ENCODE measurements at places on chromosomes 5 and 9. TPM values are rescaled to one million over a fixed set of nuclear protein-coding genes. Genes with fewer than 3 reads are reported as not detected.

DNA sequence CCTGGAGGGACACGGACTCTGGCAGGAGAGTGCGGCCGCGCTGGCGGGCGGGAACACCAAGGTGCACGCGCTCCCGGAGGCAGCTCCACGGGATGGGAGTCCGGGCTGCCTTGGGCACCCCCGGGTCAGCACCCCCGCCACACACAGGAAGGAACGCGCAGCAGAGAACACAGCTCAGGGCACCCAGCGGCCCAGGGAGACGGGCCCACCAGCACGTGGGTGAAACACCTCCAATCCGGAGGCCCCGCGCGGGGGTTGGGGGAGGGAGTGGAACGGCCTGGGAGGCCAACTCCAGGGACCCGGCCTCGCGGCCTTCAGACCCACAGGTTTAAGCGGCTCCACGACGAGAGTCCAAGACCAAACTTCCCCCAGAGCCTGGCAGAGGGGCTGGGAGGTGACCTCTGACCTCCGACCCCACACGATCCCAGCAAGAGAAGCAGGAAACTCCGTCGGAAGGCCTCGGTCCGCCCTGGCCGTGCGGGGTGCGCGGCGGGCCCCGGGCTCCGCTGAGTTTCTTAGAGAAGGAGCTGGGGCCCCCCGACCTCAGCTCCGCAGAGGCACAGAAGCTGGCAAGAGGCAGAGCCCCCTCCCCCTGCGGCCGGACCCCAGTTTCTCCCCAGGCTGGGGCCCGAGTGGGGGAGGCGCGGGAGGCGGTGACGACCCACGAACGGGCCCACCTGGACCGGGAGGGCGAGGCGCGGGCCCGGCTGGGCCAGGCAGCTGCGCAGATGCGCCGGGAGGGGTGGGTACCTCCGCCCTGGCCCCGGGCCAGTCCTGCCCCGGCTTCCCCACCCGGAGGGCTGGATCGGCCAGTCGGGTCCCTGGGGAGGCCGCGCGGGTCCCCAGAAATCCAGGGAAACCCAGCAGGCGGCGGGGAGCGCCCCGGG is 851 bp downstream of the NACC2 start:
- peak; percentile 79 for DNase-seq

- peak; percentile 28 for DNase-seq
These were observed 56.7 kb downstream of the ARHGAP26 start for GRCh38 chr5:142826741-142827492.

DNA sequence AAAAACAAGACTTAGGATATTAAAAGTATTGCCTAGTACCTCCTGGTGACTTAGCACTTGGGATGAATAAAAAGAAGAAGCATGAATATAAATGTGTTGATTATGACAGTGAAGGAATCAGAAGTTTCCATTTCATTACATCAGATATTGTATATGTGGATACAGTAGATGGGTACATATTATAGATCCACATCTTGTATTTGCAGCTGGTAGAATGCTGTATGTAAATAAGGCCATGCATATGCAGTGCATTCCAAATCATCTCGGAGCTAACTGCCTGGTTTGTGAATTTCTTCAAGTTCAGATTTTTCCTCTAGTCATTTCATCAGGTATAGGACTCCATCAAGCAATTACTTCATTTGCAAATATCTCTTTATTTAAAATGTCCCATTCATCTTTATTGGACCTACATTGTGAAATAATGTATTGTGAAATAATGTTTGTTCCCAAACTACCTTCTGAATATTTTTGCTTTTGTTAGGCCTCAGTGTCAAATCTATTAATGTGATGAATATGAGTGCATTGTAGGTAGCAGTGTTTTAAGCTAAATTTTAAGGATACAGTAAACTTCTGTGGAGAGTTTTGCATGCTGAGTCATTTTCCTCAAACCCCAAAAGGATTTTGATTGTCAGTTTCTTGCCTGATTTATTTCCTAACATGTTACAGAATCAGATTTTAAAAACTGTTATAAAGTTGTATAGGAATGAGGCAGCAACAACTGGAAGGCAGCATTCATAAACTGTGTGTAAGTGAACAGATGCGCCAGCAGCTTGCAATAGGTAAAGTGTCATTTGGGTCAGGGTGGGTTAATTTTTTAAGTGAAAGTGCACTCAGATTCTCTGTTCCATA is 370.8 kb upstream of the RIOK2 start:
- peak; percentile 22 for DNase-seq

DNA sequence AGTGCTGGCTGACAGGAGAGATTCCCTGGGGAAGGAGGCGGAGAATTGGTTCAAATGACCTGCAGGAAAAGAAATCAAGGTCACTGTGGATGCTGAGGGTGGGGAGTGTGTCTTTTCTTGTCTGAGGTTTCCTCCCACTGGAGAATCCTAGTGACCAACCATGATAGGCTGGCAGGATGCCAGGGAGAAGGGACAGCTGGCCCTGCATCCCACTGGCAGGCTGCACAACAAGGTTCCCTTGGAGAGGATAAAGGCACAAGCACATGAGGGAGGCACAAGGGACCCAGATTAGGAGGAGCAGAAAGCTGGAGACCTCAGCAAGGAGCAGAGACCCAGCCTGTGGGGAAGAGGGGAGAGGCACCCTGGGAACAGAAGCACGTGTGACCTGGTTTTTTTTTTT is 11.4 kb upstream of the ZDHHC12 start:
- DNase-seq: no peak

The CCDC171 gene
- total RNA-seq: 2.3 TPM

The ATOX1 gene
- 44.9 TPM for total RNA-seq

Data from fibroblast of villous mesenchyme (primary cell).